ENCODE measurements at places on chromosomes 1 and 21.

- DNase-seq, result no peak
Observed at GRCh38 chr1:169309178-169310166, 58.1 kb downstream of the NME7 start.

DNA sequence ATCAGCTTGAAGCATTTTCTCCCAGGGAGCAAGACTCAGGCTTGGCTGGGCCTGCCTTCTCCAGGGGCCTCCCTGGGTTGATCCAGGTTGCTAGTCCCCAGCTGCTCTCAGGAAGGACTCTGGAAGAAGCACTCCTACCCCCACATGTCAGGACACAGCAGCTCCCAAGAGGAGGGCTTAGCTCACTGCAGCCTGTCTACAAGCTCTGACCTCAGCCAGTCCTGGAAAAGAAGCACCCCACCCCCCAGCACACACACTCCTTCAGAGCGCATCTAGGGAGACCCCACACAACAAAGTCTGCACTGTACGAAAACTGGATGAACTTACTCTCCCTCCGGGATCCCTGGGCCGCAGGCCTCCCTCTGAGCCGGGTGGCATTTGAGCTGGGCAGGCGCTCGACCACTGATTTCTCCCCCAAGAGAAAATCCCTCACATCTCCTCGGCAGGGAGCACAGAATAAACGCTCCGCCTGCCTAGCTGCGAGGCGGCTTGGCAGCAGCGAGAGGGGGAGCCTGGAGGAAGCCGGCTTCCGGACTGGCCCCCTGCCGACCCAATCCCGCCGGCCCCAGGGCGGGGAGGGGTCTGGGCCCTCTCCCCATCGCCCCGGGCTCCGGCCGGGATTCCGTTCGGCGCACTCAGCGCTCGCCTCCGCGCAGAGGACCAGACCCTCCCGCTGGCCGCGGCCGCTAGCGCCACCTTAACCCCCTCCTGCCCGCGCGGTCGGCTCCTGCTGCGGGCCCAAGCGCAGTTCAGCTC is at the start of gene KCNA2:
KCNA2 (minus strand) TSS at position 458 of the 756 bp plus-strand sequence. CDS start 1,576 bp downstream, outside the sequence.
- peak; percentile 32 for DNase-seq

DNA sequence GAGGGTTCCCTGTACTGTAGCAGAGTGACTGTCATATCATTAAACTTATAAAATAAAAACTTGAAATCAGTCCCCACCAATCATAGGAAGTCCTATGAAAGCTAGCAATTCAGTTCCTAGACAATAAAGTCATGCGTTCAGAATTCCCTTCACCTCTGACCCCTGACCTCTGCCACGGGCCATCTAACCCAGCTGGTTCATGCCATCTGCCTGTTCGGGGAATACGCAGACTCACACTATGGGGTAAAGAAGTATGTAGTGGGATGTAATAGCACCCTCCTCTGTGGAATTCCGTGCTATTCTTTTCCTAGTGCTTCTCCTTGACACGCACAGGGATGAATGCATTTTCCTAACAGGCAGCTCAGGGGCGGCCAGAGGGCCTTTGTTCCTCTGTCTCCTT is 2.1 kb downstream of the GSTM4 start:
- no peak for DNase-seq

DNA sequence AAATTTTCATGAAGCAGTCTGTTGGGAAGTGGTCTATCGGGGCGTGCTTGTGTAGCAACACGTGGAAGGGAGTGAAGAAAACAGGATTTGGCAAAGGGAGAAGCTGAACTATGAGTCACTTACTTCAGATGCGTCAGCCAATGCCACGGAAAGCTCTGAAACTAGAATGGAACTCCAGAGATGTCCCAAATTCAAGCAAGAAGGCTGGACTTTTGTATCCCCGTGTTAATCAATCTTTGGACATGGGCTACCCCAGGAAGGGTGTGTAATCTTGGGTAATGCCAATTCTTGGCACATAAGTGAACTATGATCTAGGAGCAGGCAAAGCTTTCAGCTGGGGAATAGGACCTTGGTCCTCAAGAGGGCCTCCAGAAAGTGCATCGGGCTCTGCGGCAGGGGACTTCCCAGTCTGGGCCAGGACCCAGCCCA is 102.6 kb downstream of the ADSS2 start:
- DNase-seq, result peak; percentile 95

- DNase-seq, result no peak
Observed at GRCh38 chr1:216766633-216767327, 43.6 kb upstream of the ESRRG start.

- DNase-seq, result no peak
Observed at GRCh38 chr1:18743233-18743632, 112.6 kb downstream of the PAX7 start.

- DNase-seq, result no peak
Observed at GRCh38 chr1:115827452-115828044, 13.4 kb downstream of the NHLH2 start.

DNA sequence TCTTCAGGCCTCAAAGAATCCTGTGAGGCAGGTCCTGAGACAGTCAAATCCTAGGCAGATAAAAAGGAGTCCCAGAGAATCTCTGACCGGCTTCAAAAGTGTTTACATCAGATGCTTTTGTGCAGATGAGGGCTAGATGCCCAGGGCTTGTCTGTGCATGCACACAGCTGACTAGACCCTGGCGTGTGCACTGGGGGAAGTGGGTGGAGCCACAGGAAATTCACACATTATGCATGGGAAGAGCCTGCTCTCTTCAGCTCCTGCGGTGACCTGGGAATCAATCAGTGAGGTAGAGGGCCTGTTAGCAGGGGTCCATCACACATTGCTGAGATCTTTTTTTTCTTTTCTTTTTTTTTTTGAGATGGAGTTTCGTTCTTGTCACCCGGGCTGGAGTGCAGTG is 36.6 kb upstream of the NHLH2 start:
- no peak for DNase-seq

- DNase-seq, result no peak
Observed at GRCh38 chr1:109542657-109543056, 3.0 kb downstream of the GPR61 start.

DNA sequence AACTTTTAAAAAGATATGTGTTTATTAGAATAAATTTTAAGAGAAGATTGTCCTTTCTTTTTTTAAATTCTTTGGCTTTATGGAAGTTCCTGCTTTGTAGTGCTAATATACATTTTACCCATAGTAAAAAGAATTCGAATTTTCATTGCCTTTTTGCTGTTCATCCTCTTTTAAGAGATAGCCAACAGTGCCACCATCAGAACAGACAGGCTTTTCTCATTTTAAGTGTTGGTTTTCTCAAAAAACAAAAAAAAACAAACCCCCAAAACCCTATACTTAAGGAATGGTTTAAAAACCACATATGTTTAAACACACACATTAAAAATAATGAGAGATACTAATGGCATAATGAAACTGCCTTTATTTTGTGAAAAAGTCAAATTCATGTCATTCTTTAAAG is 118.8 kb downstream of the NEK7 start:
- DNase-seq, result no peak

- no peak for DNase-seq
Observed at GRCh38 chr1:73106931-73107330, 824.6 kb upstream of the NEGR1 start.

DNA sequence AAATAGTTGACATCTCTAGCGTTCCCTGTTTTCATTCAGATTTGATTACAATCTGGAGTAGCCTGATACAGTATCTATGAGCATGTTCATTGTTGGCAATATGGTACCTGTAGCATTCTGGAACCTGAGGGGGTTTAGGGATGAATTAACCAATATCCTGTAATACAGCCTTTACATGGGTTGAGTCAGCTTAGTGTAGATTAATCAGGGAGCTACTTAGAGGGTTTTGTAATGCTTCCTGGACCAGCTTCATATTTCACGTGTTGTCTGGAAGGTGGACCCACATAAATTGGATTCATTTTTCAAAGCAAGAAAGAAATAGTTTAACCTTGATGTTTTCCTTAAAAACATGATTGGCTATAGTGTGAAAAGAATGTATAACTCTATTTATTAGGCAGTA is 3.6 kb downstream of the OTUD3 start:
- peak; percentile 56 for DNase-seq

GRCh38 chr1:154320882-154321608 is at the start of gene AQP10:
Gene AQP10 (plus strand): TSS chr1:154321093. CDS start chr1:154321156, 63 bp downstream.
- DNase-seq, result no peak

DNA sequence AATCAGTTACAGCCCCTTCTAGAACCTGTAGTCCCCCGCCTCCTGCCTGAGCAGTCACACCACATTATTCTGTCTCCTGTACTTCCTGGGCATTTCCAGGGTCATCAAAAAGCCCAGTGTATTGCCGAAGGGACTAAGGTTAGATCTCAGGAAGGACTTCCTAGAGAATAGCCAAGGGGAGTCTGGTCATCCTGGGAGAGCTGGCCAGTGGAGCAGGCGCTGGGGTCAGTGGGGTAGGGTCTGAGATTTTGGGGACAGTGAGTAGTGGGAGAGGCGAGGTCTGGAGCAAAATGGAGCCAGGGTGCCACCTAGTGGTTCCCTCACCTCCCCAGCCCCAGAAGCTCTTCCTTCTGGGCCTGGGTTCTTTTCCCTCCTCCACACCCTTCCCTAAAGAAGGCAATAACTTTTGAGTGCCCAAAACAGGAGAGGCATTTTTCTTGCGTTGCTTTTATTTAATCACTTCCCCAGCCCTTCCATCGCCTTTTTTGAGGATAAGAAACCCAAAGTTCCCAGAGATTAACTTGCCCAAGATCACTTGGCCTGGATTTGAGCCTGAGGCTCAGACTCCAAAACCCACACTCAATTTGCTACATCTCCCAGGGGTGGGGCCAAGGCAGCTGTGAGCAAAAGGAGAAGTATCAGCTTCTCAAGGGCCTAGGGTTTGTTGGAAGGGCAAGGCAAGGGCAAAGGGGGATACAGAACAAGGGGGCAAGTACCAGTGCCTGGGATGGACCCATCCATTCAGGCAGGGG is 7.3 kb upstream of the PMVK start:
- DNase-seq, result peak; percentile 48

- peak; percentile 43 for DNase-seq
Observed at GRCh38 chr1:27650171-27650538, 15.2 kb upstream of the FGR start.

- no peak for DNase-seq
Observed at GRCh38 chr1:93143136-93143535, 37.1 kb downstream of the TMED5 start.

DNA sequence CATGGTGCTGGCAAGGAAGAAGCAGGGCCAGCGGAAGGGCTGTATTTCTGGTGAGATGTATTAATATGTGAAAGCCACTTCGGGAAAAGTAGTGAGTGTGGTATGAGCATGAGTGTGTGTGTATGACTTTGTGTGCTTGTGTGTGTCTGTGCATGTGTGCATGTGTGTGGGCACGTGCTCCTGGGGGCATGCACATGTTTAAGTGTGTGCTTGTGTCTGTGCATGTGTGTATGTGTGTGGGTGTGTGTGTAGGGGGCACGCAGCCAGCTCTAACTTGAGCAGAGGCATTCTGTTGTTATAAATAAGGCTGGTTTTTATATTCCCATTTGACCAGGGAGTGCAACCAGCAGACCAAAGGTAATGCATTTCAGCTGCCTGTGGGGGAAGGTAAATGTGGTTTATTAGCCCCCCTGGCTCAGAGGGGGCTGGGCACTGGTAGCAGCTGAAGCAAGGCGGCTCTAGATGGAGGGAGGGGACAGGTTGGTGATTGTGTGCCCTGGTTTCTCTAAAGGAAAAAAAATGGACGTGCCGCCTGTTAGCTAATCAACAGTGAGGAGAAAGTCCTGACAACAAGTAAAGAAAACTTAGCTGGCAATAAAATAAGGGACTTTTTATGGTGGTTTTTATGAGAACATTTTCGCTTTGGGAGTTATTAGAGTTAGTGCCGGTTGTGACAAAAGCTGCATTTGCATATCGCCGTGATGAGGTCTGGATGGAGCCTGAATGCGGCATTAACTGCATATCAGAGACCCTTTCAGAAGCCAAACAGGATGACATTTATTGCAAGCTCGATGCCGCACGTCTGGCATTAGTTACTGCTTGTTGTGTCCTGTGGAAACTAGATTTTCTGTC is 180.1 kb downstream of the CAMTA1 start:
- no peak for DNase-seq

GRCh38 chr1:58855274-58856165 is 71.7 kb upstream of the JUN start:
- no peak for DNase-seq

DNA sequence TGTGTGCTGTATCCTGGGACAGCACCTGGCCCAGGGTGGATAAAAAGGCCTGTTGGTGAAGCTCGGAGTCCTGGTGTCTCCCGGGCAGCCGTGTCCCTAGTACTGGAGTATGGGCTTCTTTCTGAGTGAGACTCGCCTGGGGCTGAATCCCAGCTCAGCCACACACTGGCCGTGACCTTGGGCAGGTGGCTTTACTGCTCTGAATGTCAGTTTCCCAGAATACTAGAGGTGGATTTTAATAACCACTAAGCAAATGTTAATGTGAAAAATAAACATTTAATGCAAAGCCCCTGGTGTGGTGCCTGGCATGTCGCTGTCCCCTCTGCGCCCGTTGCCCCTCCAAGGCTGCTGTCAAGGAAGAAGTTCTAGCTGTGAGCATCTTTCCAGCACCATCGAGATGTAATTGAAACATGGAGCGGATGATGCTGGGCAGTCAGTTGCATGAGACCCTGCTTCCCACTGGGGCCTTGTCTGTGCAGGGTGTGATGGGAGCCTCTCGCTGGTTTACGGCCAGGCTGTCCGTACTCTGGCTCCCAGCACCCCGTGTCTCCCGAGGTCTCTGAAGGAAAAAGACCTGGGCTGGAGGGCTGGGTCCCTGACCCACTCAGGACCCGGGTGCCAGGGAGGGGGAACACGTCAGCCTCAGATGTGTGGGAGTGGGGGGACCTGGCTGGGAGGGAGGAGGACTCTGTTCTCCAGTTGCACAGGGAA is 527.8 kb downstream of the MATN1 start:
- DNase-seq, result no peak

DNA sequence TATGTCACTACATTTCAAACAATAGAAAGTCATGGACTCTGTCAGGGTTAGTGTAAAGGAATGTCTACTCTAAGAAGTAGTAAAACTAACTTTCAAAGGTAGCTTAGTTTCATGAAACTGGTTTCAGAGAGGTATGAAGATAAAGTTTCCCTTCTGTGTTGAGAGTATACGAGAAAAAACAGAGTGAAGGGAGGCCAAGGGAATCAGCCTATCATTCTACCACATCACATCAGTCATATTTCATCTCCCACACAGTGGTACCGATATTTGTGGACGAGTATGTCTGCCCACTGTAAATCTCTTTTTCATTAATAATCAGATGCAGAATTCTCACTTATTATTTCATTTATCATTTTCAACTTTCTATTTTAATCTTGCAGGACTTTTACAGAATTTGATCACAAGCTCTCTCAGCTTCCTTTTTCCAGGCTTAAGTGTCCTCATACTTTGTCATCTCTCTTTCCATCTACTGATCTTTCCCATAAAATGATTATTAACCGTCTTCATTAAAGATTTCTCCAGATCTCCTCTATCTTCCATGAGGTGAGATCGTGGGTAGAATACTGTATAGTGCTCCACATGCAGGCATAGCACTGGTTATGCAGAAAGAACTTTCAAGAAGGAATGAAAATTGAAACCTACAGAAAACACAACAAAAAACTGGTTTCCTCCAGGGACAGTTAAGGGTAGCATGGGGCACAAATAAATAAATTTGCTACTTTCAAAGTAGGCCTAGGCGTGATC is 11.5 kb upstream of the IFI16 start:
- DNase-seq, result no peak

- DNase-seq, result no peak
Observed at GRCh38 chr1:61776091-61776490, 33.8 kb downstream of the PATJ start.

GRCh38 chr1:29861446-29861845 is 625.1 kb downstream of the PTPRU start:
- DNase-seq, result no peak

All from GM23248 (cell line).